ENCODE measurements at places on chromosomes 4 and X. TPM values are rescaled to one million over a fixed set of nuclear protein-coding genes. Genes with fewer than 3 reads are reported as not detected.
A peak's percentile ranks its signal among the peaks of the same experiment; 100 is the strongest.

- DNase-seq, result no peak
These were observed 14.7 kb downstream of the C4orf54 start for GRCh38 chr4:99642725-99643489.

GRCh38 chr4:136687118-136687517 lies 845.2 kb downstream of the PCDH18 start:
- peak; percentile 8 for DNase-seq

MAD2L1 gene
- total RNA-seq, result 8.6 TPM

DNA sequence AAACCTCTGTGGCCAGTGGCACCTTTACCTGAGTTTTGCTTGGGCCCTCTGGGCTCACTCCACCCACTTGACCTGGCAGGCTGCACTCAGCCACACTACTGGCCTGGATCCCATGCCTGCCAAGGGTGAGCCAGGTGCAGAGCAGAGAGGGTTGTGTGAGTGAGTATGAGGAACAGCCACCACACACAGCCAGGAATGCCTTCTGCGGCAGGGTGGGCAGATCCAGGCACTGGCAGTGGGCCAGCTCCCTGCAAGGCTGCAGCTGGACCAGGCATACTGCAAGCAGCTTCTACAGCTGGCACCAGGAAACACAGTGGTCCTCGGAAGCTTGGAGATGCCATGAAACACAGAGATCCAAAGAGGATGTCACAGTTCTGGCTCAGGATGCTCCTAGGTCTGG lies 570.1 kb upstream of the ACTRT1 start:
- no peak for DNase-seq

DNA sequence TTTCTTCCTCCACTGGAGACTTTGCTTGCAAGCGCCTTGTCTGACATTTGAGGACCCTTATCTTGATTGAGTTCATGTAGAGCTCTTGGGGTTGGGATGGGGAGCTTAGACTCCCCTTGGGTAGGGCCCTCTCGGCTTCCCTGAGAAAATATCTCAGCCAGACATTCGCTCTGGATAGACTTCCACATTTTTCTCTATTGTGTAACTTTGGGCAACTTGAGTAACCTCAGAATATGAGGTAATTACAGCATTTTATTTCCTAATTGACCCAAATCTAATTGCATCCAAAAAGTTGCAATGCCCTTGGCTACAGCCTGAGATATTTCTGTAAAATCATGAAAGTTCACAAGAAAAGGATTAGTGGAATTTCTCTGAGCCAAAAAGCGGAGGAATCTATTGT lies 102.8 kb upstream of the MXRA5 start:
- DNase-seq, result no peak

NDUFB11 gene
- total RNA-seq, result 59.8 TPM

- DNase-seq, result peak; percentile 46
These were observed 10.4 kb downstream of the L1CAM start for GRCh38 chrX:153875391-153876111.

POU3F4 gene
- under 0.01 TPM for total RNA-seq

DNA sequence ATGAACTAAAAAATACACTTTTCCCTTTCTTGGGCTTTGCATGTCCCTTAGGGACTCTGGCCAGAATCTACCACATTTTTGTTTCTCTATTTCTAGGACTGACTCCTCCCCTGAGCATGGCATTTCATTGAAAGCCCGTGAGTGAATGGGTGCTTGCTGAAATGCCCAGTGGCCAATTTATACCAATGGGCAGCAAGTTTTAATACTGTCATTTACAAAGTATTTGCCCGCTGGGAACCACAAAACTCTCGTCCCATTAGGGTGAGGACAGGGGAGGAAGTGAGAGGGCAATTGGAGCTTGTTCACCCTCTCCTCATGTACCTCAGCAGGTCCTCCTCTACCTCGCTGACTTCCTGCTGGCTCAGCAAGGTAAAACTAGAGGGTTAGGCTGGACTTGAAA lies 1.1 kb downstream of the SRPX2 start:
- no peak for DNase-seq

GSX2 gene
- total RNA-seq, result not detected

TLL1 gene
- not detected for total RNA-seq

DNA sequence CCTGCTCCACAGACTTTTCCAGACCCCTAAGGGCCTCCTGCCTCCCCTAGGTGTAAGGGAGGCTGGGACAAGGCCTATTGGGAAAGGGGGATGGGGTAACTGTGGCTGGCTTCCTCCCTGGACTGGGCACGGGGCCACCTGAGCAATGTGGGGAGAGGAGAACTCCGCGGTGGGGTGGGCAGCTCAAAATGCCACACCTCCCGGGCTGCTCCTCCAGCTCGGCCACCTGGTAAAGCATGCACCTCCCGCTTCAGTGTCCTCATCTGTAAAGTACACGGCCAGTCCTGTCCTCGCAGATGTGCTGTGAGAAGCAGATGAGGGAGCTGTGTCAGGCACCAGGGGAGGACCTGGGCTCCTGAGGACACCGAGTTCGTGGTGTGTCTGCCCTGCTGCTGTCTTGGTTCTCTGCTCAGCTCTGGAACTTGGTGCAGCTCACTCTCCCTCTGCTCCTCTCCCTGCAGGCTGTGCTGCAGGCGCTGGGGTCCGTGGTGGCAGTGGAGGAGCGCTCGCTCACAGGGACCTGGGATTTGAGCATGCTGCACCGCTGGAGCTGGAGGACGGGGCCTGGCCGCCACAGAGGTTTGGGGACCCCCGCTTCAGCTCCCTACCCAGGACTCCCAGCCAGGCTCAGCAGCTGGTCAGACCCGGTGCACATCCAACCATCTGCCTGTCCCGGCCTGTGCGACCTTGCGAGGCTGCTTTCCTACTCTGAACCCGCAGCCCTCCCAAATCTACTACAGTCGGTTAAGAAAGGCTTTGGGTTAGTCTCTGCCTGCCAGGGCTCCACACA lies 20.8 kb upstream of the MRFAP1 start:
- no peak for DNase-seq

GRCh38 chrX:63661676-63662075 lies 123.3 kb downstream of the ARHGEF9 start:
- DNase-seq, result no peak

GRCh38 chr4:39446483-39446841 lies 12.3 kb downstream of the RPL9 start:
- DNase-seq, result no peak

GRCh38 chr4:20037745-20038144 lies 214.0 kb upstream of the SLIT2 start:
- DNase-seq, result no peak

All from hematopoietic multipotent progenitor cell (in vitro differentiated cells).